ENCODE measurements at places on chromosomes 13 and 19.

- peak; percentile 69 for DNase-seq
These were observed 4.3 kb upstream of the TMEM255B start for GRCh38 chr13:113754691-113755090.

DNA sequence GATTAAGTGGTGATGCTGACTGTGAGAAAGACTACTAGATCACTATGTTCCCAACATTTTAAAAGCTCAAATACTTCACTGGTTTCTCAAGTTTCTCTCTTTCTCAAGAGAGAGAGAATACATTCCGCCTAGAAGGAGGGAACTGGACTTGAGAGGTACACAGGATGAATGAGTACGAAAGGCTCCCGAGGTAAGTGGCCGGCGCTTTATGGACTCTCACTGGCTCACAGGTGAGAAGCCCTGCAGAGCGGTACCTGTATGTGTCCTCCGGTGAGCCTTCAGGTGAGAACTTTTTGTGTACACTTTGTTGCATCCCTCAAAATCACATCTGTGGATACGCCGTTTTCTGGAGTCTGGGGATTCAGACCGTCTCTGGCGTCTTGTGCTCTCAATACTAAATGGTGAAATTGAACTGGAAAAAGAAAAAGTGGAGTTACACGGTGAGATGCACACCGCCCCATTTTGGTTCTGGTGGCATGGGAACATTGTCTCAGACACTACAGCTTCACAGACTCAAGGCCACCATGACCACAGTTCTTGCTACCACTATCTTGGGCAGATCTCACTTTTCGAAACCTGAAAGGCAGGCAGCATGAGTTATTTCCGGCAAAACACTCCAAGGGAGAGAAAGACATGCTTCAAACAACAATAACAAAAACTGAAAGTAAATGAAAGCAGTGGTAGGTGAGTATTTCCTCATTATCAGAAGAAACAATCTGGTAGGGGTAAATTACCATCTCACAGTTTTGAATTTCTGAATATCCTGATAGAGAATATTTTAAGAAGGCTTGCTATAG is 418.9 kb downstream of the KLF12 start:
- DNase-seq = no peak

GRCh38 chr19:21833733-21834132 is 2.2 kb downstream of the ZNF43 start:
- DNase-seq = no peak

GRCh38 chr13:100156788-100157187 is 67.9 kb downstream of the PCCA start:
- DNase-seq = no peak

- no peak for DNase-seq
These were observed 101.4 kb downstream of the STK24 start for GRCh38 chr13:98475522-98475921.

DNA sequence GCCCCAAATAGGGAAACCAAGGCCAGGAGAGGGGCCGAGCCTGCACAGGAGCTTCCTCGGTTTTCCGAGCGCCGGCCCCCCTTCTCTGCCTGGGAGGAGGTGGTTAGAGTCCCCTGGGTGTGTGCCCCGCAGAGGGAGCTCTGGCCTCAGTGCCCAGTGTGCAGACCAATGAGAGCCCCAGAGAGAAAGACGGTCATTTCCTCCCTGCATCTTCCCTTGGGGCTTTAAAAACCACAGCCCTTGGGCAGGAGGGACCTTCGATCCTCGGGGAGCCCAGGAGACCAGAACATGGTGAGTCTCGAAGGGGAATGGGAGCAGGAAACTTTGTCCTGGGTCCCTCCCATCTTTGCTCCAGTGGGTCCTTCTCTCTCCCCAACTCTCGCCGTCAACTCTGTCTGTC is at the start of gene C5AR1:
Gene C5AR1, plus strand, starts transcription at position 254 of the 400 bp plus-strand sequence. Its CDS starts 35 bp downstream, at position 289.
- no peak for DNase-seq

DNA sequence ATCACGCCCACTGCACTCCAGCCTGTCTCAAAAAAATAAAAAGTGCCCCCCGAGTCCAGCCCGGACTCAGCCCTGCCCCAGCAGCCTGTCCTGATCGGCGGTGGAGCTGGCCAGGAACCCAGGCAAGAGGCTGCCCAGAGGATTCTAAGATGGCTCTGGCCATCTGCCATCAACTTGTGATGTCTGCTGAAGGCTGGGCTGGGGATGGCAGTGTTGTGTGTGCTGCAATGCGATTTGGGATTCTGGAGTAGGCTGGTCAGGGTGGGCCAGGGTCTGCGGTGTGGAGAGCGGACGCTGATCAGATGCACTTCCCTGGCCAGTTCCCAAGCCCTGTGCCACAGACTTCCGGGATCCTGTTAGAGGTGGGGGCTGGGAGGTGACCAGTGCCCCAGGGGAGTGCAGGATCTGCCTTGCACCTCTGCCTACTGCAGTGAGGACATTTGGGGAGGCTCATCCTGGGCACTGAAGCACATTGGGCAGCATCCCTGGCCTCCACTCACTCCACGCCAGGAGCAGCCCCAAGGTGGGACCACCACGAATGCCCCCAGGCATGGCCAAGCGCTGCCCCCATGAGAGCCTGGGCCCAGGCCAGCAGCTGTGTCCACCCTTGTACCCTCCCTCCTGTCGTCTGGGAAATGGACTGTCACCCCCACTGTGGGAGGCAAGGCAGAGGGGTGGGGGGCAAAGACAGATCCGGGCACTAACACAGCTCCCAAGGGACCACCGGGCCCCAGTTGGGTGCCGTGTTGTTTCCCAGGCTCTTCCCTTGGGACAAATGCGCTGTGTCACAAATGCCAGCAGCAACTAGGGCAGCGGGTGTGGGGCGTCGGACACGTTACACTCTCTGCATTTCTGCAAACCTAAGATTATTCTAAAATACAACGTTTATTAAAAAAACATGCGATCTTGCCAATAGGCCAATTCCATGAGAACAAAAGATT is 3.4 kb upstream of the TBXA2R start:
- DNase-seq = no peak

DNA sequence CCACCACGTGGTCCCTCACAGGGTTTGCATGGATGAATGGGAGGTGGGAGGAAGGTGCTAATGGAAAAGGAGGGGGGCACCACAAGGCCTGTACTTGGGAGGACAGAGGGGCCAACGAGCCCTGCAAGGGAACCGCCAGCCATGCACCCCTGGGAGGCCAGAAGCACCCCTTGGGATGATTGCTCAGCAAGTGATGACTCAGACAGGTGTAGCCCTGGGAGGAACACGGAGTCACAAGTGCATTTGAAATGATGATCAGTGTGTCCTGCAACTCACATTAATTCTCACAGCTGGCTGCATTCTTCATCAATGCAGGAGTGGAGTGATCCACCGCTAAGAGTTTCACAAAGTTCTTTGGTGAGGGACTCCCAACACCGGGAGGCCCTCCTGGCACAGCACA is 82.8 kb upstream of the ZNF254 start:
- no peak for DNase-seq

DNA sequence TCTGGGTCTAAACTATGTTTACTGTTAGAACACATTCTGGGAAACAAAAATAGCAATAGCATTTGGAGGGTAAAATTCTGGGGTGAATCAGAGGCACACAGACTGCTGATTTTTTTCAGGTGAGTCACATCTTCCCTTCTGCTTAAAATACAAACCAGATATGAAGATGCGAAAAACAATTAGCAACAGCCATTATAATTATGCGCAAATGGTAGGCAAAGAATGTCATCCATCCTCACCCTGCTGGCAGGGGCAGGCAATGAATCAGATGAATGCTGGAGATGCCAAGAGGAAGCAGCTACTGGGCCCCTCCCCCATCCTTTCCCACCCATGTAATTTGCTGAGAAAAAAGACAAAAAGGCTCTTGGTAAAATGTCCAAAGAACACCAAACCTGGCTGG is 282.9 kb downstream of the KLF5 start:
- no peak for DNase-seq

- DNase-seq = peak; percentile 27
These were observed 885 bp downstream of the MLNR start for GRCh38 chr13:49220856-49221589.

GRCh38 chr13:106220211-106220610 is 315.3 kb downstream of the EFNB2 start:
- DNase-seq = no peak

DNA sequence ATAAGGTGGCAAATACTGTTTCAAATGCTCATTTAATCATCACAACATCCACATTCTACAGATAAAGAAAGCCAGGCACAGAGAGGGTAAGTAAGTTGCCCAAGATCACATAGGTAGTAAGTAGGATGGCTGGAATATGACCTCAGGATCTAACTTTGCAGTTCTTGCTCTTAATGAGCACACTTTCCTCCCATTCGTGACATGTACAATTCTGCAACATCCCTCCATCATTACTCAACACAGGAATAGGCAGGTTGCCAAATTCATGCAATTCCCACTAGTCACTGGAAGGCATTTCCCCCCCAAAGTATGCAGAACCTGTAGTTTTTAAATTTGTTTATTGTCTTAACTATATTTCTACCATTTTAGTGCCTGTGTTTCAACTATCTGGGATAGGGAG is 109.2 kb downstream of the OLFM4 start:
- DNase-seq = no peak

DNA sequence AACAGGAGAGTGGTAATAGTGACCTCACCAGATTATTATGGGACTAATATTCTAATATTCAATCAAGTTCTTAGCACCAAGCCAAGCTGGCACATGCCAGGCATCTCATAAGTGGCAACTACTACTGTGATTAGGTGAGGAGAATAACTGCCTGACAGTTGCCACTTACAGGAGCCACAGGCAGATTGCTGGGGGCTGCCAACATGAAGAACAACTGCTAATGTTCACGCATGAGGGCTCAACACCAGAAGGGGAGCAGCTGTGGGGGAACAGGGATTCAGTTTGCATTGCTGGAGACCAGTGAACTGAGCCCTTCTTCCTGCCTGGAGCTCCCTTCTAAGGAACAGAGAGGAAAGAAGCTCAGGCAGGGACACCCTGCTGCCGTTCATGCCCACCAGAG is 504.5 kb downstream of the FOXO1 start:
- DNase-seq = peak; percentile 82

- DNase-seq = no peak
These were observed 172.4 kb downstream of the VWA8 start for GRCh38 chr13:41788552-41788951.

DNA sequence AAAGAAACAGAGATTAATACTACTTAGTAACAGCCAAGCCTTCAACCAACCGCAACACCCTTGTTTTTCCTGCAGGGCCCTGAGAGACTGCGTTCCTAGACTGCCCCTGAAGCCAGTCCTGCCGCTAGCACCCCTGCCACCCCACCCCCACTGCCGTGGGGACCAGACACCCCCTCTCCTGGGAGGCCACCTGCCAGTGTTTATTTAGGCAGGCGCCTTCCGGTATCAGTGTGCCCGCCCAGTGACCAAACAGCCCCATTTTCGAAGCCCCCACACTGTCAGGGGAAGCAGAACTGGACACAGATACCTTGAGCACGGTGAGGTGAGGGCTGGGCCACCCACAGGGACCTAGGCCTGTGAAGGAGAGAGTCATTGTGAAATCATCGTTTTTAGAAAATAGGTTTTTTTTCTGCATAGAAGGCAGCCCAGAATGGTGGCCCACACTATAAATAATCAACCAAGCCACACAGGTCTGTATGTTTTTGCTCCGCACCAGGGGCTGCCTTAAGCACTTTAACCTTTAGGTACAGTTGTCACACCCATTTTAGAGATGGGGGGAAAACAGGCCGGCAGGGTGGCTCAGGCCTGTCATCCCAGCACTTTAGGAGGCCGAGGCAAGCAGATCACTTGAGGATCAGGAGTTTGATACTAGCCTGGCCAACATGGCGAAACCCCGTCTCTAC is 3.5 kb upstream of the TLE5 start:
- no peak for DNase-seq

DNA sequence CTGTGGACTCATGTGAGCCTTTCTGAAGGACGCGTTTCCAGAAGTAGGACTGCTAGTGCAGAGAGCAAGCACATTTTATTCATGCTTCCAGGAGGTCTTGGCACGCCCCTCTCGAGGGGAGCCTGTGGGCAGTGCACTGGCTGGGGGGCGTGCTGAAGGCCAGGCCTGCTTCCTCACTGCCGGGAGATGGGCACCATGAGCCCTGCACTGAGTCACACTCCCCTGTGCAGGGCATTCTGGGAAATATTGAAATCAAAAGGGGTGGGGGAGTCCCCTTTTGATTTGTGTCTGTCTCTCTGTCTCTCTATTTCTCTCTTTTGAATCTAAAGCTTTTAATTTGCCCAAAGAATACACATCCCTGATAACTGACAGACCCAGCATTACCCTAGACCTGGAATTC is 34.0 kb downstream of the DPF1 start:
- DNase-seq = no peak

DNA sequence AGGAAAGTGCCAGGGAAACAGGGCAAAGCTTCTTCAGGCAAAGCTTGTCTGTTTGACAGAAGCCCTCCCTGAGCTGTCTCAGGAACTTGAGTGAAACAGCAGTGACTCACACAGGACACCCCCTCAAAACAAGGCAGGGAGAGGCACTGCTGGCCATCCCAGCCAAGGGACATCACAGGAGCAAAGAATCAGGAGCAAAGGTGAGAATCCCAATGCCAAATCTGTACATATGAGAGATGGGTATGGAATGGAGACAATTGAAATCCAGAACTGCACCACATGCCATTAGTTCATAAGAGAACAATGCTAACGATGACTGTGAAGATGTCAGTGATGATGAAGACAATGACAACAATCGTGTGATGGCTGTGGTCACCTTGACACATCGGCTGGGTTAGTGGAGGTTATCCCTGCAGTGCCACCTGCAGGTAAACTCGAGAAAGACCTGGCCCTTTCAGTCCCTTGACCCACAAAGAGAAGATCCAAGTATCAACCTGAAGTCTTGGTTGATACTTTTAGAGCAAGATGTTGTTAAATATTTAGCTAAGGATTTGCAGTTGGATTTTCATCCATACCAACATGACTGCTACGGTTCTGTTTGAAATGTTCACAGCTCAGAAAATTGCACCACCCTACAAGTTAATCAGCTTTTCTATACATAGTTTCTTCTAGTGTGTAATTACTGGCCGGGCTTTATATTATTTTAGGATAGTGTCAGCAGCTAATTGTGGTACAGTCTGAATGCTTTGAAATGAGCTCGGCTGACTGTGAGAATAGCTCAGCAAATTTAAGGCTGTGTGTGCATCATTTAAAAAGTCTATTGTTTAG is 42.0 kb upstream of the IPO5 start:
- DNase-seq = no peak

DNA sequence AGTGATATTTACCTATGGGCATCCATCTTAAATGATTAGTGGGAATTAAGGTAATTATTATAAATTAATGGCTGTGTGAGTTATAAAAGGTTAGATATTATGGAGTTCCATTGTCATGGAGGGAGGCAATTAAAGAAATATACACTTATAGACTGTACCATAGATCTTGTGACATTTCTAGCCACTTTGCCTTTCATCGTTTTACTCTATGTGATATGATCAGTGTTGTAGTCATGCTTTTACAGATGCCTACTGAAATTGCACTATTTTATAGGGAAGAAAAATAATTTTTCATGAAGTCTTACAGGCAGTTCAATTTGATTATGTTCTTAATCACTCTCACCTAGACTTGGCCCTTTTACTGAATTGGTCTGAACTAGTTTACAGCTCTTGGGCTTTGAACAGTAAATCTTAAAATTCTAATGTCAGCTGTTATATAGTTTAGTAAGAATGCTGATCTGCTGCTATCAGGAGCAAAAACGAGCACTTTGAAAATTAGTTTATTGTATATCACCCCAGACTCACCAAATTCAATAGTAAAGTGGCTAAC is 301.2 kb downstream of the GPC6 start:
- DNase-seq = no peak

GRCh38 chr19:33208904-33209849 is 15.0 kb downstream of the LRP3 start:
- peak; percentile 51 for DNase-seq

- peak; percentile 53 for DNase-seq
These were observed 65.4 kb downstream of the RUBCNL start for GRCh38 chr13:46321494-46322225.

GRCh38 chr19:1265615-1266128 is 3.5 kb upstream of the CIRBP start:
- peak; percentile 82 for DNase-seq

GRCh38 chr13:97191142-97191541 is 31.0 kb upstream of the MBNL2 start:
- DNase-seq = no peak

Measured in kidney (tissue), 22 donors.